Naive thymus-derived CD8-positive, alpha-beta T cell (primary cell): ENCODE measurements at places on chromosomes 1 and 21.

- peak; percentile 50 for DNase-seq
- peaks cover 4% of the 10 kb centered on the region for H3K4me1 ChIP-seq
- no peak overlapping the region for H3K4me3 ChIP-seq
- no peaks in the 10 kb centered on the region for H3K36me3 ChIP-seq
- H3K27me3 ChIP-seq = peaks cover 85% of the 10 kb centered on the region
Observed at GRCh38 chr1:34786521-34787325, 5.7 kb downstream of the GJB3 start.

- H3K27ac ChIP-seq = no peak overlapping the region
- H3K36me3 ChIP-seq = peaks cover 30% of the 10 kb centered on the region
- H3K27me3 ChIP-seq = no peaks in the 10 kb centered on the region
- H3K4me1 ChIP-seq = peaks cover 7% of the 10 kb centered on the region
- no peak for DNase-seq
Observed at GRCh38 chr1:44294588-44295007, 60.5 kb downstream of the ERI3 start.

DNA sequence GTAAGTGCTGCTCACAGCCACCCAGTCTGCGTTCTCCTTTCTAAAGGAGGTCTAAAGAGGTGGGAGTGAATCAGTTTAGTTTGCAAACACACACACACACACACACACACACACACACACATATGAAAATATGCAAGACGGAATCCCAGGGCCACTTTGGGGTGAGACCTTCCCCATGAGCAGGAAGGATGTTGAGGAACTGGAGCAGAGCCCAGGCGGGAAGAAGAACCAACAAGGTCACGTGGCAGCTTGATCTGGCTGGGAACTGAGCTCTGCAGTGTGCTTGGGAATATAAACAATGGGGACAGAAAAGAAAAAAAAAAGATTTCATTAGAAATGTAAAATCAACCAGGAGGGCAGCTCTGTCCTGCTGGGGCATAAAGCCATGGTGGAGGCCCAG, 32.6 kb downstream of the OR2G3 start:
- H3K27ac ChIP-seq = no peak overlapping the region
- no peak overlapping the region for H3K4me3 ChIP-seq
- H3K36me3 ChIP-seq = peaks cover 6% of the 10 kb centered on the region
- no peaks in the 10 kb centered on the region for H3K4me1 ChIP-seq

GRCh38 chr1:222275729-222276465, 272.0 kb downstream of the HHIPL2 start:
- H3K27ac ChIP-seq = peak overlapping the region; percentile 38
- H3K27me3 ChIP-seq = no peaks in the 10 kb centered on the region
- no peak overlapping the region for H3K4me3 ChIP-seq
- no peaks in the 10 kb centered on the region for H3K36me3 ChIP-seq

DNA sequence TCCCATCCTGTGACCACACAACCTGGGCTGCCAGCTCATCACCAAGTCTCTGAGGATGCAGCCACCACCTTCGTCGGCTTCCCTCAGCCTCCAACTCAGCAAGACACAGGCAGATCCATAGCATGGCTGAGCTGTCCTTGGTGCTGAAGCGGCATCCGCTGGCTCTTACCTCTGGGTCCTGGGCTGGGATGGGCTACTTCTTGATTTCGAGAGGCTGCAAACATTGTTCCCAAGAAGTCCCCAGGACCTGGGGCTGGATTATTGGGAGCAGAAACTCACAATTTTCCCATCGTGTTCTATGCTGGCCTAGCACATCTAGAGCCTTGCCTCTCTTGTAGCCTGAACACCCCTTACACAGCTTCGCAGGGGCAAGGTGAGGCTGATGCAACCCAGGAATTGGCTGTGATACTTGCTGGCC, 24.9 kb upstream of the C1QA start:
- H3K4me3 ChIP-seq = no peak overlapping the region
- H3K36me3 ChIP-seq = no peaks in the 10 kb centered on the region
- peak; percentile 17 for DNase-seq
- no peak overlapping the region for H3K27ac ChIP-seq
- no peaks in the 10 kb centered on the region for H3K4me1 ChIP-seq

GRCh38 chr21:36602735-36603134, 96.2 kb upstream of the SIM2 start:
- H3K4me3 ChIP-seq = peak overlapping the region; percentile 76
- peak overlapping the region; percentile 95 for H3K27ac ChIP-seq
- H3K27me3 ChIP-seq = no peaks in the 10 kb centered on the region
- H3K36me3 ChIP-seq = no peaks in the 10 kb centered on the region
- peaks cover 28% of the 10 kb centered on the region for H3K4me1 ChIP-seq

GRCh38 chr1:17684810-17685209, 70.3 kb upstream of the ACTL8 start:
- no peaks in the 10 kb centered on the region for H3K4me1 ChIP-seq
- no peak for DNase-seq
- H3K27me3 ChIP-seq = peaks cover 15% of the 10 kb centered on the region
- no peaks in the 10 kb centered on the region for H3K36me3 ChIP-seq
- H3K4me3 ChIP-seq = no peak overlapping the region

- H3K27me3 ChIP-seq = no peaks in the 10 kb centered on the region
- H3K27ac ChIP-seq = no peak overlapping the region
- H3K4me3 ChIP-seq = no peak overlapping the region
- H3K36me3 ChIP-seq = peaks cover 5% of the 10 kb centered on the region
Observed at GRCh38 chr1:84403347-84403746, 5.1 kb downstream of the DNASE2B start.

DNA sequence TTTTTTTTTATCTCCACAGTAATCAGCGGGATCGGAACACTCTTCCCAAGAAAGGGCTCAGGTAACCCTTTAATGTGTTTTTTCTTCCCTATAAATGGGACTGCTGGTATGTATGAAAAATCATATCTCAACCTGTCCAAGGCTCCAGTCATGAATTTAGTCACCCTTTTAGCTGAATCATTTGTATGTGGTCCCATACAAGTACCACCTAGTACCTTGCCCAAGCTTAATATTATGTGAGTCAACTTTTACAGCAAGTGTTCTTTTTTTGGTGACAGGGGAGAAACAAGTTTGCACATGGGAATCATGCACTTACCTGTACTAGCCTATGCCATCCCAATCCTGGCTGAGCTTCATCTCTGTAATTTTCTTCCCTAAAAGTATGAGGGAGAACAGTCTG, 43.7 kb upstream of the IPO9 start:
- H3K36me3 ChIP-seq = peaks cover 57% of the 10 kb centered on the region
- no peaks in the 10 kb centered on the region for H3K4me1 ChIP-seq
- DNase-seq = no peak
- H3K27ac ChIP-seq = no peak overlapping the region
- no peaks in the 10 kb centered on the region for H3K27me3 ChIP-seq
- no peak overlapping the region for H3K4me3 ChIP-seq

DNA sequence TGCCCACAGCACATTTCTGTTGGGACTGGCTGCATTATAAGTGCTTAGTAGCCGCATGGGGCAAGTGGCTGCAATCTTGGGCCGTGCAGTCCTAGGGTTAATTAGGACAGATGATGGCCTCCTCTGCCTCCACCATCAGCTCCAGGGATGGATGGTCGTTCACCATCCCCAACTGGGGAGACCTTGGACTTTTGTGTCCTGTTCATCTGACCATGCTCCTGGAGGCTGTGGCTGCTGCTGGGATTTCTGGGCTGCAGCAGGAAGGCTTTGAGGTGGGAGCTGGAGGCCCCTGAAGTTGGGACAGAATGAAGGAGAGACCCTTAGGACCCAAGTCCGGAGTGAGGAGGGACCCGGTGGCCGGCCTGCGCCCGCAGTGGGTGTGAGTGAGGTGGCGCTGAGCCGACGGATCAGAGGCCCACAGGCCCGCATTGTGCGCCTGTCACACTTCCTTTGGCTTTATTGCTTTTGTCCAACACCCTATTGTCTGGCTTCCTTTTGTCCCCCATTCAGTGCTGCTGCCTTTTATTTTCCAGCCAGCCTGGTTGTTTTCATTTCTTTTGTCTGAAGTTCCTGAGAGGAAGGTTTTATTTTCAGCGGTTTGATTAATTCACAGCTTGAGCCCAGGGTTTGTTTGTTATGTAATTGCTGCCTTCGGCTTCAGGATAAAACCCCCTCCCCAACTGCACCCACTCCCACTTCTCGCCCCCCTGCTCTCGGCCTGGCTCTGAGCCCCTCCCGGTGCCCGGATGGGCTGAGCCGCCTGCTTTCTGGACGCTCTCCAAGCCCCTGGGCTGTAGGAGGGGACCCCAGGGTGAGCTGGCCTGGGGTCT, 35.6 kb downstream of the SOX13 start:
- DNase-seq = no peak
- H3K4me3 ChIP-seq = no peak overlapping the region
- peaks cover 25% of the 10 kb centered on the region for H3K4me1 ChIP-seq
